Mesothelial cell of epicardium (in vitro differentiated cells): ENCODE measurements at places on chromosomes 13 and 19.

GRCh38 chr13:95367309-95367843, 66.1 kb upstream of the ABCC4 start:
- no peak for DNase-seq

DNA sequence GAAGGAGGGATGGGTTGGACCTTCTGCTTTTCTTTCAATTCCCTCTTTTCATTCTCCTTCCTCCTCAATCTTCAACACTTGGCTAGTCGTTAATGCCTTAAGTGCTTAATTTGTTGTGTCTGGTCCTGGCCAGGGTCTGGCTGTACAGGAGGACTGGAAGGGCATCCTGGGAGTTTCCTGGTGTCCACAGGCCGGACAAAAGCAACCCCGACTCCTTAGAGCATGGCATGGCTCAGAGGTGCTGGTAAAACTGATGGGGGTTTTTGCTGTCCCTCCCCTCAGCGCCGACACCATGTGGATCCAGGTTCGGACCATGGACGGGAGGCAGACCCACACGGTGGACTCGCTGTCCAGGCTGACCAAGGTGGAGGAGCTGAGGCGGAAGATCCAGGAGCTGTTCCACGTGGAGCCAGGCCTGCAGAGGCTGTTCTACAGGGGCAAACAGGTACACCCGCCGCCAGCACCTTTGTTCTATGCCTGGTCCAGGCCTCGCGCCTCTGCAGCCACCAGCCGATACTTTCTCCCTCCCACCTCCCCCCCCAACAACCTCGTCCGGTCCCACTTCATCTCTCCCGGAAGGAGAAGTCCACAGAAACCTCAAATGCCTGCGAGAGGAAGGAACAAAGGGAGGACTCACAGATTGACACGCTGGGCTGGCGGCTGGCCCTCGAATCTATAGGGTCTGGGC, 1.4 kb downstream of the UHRF1 start:
- no peak for DNase-seq

- peak; percentile 68 for DNase-seq
Observed at GRCh38 chr19:45815481-45816216, 541 bp upstream of the RSPH6A start.

DNA sequence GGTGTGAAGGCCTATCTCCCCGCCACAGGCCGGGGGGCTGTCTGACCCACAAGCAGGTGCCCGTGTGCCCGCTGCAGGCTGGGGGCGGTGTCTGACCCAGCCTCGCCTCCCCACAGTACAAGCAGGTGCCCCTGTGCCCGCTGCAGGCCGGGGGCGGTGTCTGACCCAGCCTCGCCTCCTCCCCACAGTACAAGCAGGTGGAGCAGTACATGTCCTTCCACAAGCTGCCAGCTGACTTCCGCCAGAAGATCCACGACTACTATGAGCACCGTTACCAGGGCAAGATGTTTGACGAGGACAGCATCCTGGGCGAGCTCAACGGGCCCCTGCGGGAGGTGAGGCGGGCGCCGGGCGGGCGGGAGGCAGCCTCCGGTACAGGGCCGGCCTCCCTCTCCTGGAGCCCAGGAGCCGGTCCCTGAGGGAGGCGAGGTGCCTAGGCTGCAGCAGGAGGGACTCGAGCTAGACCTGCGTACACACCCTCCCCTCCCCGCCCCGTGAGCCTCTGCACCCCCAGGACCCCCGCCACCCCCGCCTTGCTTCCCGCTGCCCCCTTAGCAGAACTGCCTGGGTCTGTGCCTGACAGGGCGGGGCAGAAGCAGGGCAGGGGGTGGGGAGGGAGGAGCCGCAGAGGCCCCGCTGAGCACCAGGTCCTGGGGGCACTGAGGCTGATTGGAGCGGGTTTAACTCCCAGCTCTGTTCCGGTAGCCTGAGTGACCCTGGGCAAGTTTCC, 20.6 kb downstream of the HCN2 start:
- no peak for DNase-seq

- DNase-seq = no peak
Observed at GRCh38 chr13:105365021-105365550, 1170.4 kb downstream of the EFNB2 start.

- no peak for DNase-seq
Observed at GRCh38 chr13:51246418-51247277, 24.4 kb downstream of the FAM124A start.

DNA sequence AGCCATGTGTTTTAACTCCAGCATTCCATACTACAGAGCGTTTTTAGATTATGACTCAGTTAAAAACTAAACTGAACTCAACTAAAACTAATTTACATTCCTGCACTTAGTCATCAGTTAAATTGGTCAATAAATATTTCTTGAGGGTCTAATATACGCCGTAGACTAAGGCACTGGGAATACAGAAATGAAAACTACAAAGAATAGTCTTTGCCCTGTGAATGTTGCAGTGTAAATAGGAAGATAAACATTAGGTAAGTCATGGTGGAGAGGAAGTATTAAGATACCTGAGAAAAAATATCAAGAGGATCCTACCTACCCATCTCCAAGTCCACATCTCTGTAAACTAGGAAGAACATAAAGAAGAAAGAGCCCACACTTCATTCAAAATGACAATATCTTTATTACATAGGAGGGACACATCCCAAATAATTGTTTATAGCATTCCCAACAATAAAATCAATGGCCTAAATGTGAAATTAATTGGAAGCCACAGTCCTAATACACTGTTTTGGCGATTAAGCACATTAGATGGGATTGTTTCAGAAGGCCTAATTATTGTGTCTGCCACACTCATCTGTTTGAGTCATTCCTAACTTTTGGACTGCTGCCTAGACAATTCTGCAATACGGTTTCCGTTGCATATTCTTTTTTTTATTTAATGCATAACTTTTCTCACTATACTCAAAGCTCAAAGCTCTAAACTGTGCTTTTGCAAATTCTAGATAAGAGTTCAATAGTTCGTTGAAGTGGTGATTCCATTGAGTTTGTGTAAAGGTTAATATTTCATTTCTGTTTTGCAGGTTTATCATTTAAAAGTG, 52.9 kb downstream of the MBNL2 start:
- no peak for DNase-seq

- DNase-seq = no peak
Observed at GRCh38 chr19:33799476-33799875, 2.8 kb downstream of the KCTD15 start.

DNA sequence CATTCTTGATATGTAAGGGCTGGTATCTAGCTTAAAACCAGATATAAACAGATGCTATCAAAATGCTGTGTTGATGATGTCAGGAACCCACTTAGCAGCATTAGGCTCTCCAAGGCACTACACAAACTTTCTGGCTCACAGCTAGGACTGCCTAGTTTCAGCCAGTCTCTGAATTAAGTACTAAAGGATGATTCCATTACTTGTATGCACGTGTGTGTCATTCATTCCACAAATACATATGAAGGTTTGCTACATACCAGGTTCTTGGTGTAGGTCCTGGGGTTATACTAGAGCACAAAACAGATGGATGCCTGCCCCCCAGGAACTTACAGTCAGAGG, 151.5 kb downstream of the RGCC start:
- no peak for DNase-seq

DNA sequence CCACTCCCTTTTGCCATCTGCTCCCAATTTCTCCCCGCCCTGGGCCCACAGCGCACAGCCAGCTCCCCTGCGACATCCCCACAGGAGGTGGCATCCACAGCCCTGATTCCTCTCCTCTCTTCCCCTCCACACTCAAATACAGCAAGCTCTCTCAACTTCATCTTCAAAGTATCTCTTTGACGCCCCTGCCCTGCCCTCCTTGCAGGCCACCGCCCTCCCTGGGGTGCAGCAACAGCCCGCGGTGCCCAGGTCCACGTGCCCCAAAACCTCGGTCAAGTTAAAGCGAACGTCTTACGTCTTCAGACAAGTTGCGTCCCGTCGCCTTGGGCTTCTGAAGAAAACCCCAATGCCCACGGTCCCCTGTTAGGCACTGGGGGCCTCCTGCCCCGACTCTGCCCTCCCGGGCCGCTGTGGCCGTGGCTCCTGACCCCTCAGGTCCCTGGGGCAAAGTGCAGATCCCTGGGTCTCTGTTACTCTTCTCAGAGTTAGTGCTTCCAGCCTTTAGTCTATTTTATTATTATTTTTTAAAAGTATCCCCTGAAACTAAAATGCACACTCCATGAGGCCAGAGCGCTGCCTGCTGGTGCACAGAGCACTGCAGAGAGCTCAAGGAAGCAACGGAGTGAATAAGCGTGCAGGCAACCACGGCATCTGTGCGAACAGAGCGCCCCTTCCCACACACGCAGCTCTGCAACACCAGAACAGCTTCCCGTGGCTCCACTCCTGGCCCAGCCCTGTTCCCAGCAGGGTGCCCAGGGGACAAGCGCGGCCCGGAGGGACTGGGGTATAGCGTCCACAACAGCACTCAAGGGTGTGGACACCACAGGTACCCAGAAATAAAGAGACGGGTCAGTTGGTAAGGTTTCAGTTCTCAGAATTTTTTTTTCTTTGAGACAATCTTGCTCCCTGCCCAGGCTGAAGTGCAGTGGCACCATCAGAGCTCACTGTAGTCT, 26.4 kb downstream of the IL17D start:
- DNase-seq = no peak

- DNase-seq = no peak
Observed at GRCh38 chr19:21483589-21484170, 21.7 kb upstream of the ZNF429 start.

- no peak for DNase-seq
Observed at GRCh38 chr13:46324976-46325375, 62.1 kb downstream of the RUBCNL start.

DNA sequence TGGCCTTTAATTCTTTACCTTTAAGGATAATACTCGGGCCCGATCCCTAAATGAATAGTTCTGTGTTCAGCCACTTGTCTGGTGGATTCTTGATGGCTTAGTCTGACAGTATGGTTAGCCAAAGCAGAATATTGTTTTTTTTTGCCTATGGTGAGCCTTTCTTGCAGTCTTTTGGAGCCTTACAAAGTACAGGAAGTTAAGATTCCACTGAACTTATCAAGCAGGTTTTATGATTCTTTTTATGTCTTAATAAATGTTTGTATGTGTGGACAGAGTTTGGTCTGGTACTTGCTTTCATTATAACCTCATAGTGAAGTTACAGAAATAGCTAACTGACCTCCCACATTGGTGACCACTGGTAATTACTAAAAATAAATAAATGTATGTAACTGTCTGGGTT, 17.1 kb downstream of the PCCA start:
- no peak for DNase-seq

DNA sequence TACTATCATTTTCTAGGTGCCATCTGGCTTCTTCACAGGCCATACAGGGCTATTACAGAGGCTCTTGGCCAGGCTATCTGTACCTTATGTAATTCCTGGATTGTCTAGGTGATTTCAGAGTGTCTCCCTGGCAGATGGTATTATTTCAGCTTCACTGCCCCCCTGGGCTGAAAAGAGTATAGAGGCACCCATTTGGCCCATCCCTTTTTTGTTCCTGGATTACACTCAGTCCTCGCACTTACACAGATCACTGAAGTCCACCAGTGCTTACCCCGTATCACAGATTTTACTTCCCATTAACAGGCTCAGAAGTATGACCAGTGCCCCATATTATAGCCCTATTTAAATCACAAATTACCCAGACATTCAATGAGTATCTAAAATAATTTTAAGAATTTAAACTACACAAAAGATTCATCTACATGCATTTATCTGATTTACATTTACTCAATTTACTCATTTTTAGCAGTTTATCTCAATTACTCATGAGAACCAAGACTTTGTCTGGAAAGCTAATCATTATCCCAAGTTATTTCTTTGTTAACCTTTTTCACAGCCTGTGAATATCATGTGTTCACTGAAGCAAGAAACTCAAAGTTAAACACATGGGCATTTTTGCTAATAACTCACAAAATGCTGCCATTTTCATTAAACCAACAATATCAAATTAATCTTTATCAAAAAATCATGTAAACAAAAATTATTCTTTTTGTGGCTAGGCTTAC, 121.0 kb downstream of the PCDH20 start:
- no peak for DNase-seq
